Smooth muscle cell of the pulmonary artery (primary cell): ENCODE measurements at places on chromosomes 1 and 21. TPM values are rescaled to one million over a fixed set of nuclear protein-coding genes. Genes with fewer than 3 reads are reported as not detected.

Gene FAM167B
- total RNA-seq = 0.98 and 2.3 TPM in 2 replicates

Gene OR2T11
- total RNA-seq = not detected in 2 replicates

Gene EXTL2
- total RNA-seq = 27.7 and 36.0 TPM in 2 replicates

Gene SLC44A5
- total RNA-seq = 0.85 and 2.2 TPM in 2 replicates
